ENCODE measurements at places on chromosomes 2 and 18.

DNA sequence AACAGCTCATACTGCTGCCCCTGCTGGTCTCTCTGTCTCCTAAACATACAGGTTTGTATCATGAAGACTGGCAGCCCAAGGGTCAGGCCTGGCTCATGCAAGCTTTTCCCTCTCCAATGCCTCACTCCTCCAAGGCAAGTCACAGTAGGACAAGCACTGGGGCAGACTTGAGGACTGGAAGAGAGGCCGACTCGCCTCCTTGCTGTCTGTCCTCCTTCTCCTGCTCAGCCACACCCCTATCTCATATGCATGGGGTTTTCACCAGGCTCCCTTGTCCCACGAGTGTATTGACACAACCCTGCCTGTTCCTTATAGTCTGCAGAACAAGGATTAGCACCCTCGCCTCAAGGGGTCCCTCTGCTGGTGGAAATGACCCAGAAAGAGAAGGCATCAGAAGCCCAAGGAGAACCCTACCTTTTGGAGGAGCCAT is 223.7 kb downstream of the SOX11 start:
- peak; percentile 10 for DNase-seq

DNA sequence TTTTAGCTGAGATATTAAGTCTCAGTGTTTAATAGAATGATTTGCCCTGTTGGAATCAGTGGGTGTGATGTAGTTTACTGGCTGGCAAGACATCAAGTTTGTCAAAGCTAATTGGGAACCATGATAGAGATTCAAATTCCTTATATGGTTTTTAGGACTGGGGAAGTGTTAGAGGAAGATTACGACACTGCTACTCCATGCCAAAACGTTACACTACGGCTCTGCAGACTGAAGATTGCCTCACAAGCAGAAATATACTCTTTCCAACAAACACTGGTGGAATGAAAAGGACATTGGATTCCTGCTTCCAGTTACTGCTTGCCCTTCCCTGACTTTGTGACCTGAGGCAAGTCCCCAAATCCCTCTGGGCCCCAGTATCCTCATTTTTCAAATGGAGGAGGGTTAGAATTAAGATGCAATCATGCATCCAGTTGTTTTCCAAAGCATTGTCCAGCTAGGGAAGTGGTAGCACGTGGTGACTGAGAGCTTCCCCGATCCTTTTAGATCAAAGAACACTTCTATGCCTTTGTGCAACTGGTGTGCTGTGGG is 147.6 kb downstream of the CDC42EP3 start:
- peak; percentile 93 for DNase-seq

DNA sequence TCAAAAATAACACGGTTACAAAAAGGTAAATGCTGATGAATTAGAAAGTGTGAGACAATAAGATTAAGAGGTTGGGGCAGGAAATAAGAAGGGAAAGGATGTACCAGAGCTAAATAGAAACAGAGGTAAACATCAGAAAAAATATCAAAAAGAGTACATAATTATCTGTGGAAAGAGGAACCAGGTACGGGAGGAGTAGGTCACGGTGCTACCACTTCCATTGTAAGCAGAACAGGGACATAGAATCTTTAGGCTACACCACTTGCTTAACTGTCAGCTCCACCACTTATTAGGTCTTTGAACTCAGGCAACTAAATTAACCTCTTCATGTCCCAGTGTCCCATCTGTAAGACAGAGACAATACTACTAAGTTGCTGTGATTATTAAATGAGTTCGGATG is 350.3 kb downstream of the LRATD1 start:
- no peak for DNase-seq

DNA sequence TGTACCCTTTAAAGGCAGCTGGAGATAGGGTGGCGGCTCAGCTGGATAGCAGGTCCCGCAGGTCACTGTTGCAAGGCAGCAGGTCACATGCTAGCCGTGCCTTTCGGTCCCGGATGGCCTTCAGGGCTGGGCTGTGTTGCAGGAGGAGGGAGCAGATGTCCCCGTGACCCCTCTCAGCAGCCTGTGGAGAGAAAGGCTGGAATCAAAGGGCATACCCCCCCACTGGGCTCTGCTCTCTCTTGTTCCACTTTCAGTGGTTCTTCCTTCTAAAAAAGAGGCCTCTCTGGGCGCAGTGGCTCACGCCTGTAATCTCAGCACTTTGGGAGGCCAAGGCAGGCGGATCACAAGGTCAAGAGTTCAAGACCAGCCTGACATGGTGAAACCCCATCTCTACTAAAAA is 4.4 kb upstream of the ANKRD23 start:
- DNase-seq = no peak

DNA sequence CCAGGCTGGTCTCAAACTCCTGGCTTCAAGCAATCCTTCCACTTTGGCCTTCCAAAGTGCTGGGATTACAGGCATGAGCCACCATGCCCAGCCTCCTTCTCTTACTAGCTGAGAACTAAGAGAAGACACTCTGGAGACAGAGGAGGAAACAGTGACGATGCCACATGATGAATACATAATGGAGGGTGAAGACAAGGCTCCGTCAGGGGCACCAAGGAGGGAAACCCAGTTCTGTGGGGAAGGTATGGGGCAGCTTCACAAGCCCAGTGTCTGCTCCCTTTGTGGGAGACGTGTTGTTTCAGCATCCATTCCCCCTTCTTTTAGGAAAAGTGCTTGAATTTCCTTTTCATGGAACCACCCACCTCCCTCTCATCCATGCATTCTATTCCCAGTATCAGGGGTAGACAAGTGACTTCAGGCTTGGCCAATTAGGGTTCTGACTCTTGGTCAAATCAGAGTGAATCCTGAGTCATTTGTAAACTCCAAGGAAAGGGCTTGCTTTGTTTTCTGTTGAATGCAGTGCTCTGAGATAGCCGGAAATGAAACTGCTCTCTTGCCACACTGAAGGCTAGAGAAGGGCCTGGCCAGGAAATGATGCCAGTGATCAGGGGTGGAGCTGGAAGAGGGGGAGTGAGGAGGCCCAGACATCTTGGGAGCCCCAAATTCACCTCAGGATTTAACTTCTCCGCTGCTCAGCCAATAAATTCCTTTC is 23.7 kb downstream of the TMEM127 start:
- peak; percentile 69 for DNase-seq

Data from AG10803 (cell line).